ENCODE measurements at places on chromosomes 4 and X.

DNA sequence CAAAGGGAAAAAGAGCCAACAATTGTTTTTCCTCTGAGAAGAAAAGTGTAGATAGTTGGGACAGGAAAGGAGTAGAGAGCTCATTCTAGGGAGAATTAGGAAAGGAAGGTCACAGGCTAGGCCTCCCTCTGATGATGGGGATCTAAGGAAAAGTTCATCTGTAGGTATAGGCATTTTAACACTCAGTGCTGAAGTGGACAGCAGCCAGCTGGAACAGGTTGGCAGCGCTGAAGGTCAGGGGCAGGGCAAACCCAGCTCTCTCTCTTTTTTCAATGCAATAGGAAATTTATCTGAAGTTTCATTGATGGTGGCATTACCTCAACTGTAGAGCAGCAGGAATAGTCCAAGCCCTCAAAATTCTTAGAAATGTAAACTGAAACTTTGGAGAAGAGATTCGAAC, 98.5 kb upstream of the ETNPPL start:
- DNase-seq, result no peak

DNA sequence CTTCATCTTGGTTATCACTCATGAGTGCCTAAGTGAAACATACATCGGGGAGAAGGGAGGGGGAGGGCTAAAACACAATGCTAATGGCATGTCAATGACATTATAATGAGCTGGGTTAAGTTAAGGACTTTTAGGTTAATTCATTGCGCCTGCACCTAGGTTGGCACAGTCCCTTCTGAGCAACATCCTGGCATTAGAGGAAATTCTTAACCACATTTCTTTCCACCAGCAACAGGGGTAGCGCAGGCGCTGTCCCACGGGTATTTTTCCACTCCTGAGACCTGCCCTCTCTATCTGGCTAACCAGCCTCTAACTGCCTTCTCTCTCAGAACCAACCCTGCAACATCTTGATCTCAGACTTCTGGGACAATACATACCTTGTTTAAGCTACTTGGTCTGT, 39.0 kb upstream of the PROM1 start:
- DNase-seq, result no peak

GRCh38 chrX:118983513-118983912, 9.1 kb downstream of the LONRF3 start:
- no peak for DNase-seq

DNA sequence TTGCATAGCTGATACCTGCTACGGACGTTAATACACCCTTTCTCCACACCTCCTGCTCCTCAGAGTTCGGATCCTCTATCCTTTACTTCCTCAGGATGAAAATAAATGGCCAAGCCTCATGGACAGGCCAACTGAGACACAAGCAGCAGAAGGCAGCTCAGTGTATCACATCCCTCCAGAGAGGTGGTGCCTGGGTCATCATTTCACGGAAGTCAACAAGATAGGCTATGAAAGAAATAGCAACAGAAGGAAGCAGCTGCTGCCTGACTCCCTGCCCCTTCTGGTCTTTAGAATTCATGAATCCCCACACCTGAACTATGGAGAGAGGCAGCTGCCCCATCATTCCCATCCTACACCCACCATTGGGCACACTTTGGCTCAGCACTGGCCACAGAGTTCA, 267.1 kb upstream of the ETNPPL start:
- no peak for DNase-seq

DNA sequence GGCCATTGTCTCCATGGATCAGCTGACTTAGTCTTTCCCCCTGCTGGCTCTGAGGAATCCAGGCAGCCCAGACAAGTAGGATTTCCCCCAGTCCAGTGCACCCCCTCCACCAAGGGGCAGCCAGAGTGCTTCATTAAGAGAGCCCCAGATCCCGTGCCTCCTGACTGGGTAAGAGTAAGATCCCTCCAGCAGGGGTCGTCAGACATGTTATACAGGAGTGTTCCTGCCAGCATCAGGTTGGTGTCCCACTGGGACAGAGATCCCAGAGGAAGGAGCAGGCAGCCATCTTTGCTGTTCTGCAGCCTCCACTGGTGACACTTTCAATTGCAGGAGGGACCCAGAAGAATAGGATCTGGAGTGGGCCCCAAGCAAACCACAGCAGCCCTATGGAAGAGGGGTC, 29.0 kb upstream of the INPP4B start:
- DNase-seq, result no peak

- DNase-seq, result no peak
Observed at GRCh38 chr4:20878806-20879205, 178.5 kb downstream of the PACRGL start.

DNA sequence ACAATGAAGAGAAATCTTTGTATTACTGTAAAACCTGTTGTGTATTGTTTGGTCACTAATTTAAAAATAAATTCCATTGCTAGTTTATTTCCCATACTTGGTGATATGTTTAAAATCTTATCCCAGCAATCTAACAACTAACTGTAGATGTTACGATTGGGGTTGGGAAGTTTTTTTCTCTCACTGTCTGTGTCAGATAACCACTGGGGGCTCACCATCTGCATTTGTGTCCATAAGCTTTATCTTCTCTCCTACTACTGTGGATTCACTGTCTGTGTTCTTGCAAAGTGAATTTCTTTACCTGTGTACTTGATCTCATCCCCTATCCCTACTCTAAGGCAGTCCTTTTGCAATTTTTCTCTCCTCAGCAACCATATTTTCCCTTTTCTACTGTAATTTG, 81.3 kb downstream of the STIM2 start:
- no peak for DNase-seq

GRCh38 chr4:8695237-8696219, 103.0 kb downstream of the CPZ start:
- no peak for DNase-seq

GRCh38 chr4:56185901-56186300, 201.4 kb downstream of the AASDH start:
- DNase-seq, result no peak

GRCh38 chr4:8376361-8377102, 64.0 kb downstream of the ACOX3 start:
- no peak for DNase-seq

DNA sequence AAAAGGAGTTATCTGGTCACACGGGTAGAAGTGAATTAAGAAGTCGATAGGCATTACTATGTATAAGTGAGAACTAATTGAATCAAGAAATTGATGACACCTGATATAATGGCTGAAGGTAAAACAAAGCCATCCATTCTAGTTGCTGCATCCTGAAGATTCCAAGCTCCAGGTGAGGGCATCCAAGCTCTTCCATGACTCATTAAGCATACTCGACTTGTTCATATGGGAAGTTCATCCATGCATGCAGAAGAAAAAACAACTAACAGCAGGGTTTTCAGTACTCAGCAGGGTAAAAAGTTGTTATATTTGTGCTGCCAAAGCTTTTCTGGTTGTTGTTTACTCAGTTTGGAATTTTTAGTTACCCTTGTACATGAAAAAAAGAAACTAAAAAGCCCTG, 508.0 kb upstream of the CXorf51A start:
- DNase-seq, result no peak

- peak; percentile 47 for DNase-seq
Observed at GRCh38 chr4:40750461-40751258, 905 bp downstream of the NSUN7 start.

DNA sequence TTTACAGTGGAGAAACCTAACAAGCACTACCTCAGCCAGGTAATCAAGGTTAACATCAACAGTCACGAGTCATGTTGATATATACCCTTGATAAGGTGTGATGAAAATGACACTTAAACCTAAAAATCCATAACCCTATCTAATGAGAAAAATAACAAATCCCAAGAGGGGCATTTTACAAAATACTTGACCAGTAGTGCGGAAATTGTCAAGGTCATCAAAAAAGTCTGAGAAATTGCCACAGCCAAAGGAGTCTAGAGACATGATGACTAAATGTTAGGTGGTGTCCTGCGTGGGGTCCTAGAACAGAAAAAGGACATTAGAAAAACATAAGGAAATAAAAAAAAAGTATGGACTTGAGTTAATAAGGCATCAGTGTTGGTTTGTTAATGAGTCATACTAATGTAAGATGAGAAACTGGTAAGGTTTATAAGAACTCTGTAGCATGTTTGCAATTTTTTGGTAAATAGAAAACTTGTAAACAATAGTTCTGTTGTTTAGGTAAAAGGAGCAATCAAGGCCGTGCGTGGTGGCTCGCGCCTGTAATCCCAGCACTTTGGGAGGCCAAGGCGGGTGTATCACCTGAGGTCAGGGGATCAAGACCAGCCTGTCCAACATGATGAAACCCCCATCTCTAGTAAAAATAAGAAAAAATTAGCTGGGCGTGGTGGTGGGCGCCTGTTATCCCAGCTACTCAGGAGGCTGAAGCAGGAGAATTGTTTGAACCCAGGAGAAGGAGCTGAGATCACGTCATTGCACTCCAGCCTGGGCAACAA, 2.9 kb downstream of the RPL36A start:
- DNase-seq, result no peak

DNA sequence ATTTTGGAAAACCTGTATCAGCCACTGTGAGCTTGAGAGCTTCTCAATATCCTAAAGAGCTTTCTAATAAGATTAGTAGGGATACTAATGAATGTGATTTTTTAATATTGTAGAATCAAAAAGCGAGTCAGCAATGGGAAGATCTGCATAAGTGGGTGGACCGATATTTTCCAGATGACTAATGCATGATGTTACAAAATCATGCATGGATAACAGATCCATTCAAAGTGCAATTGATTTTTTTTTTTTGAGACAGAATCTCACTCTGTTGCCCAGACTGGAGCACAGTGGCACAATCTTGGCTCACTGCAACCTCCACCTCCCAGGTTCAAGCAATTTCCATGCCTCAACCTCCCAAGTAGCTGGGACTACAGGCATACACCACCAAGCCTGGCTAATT, 7.3 kb upstream of the CLDN2 start:
- no peak for DNase-seq

DNA sequence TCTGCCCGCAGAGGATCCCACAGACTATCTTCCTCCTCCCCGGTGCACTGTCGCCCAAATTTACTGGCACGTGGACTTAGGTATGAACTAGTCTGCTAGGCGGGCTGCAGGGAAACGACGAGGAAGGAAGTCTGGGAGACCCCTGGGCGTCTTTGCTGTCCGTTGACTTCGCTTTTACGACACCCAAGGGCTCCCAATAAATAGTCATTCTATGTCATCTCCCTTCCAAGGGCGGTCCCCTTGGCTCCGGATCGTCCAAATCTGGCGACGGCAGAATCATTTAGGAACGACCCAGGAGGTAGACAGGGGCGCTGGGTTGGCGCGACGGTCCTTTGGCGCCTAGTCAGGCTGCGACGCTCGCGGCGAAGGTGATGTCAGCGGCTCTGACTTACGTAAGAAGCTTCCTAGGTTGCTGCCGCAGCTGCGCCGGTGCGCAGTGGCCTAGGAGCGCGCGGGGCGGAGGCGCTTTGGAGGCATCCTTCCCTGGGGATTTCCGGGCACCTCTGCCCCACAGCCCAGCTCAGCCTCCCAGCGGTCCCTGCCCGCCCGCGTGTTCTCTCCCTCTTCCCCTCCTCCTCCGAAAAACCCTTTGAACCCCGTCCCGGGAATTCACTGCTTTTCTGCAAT, 2.2 kb downstream of the NHS start:
- DNase-seq, result peak; percentile 89

- no peak for DNase-seq
Observed at GRCh38 chrX:134743091-134743490, 84.8 kb upstream of the PLAC1 start.

- no peak for DNase-seq
Observed at GRCh38 chrX:8289523-8289922, 118.5 kb upstream of the VCX2 start.

DNA sequence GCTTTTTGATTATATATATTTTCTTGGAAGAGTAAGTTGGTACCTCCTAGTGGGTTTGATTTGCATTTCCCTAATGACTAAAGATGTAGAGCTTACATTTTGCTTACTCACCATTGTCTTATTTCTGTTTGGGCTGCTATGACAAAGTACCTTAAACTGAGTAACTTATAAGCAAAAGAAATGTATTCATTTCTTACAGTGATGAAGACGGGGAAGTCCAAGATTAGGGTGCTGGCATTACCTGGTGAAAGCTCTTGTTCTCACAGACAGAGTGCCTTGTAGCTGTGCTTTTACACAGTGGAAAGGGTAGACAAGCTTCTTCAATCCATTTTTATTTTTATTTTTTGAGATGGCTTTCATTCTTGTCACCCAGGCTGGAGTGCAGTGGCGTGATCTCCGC, 229.2 kb upstream of the AGA start:
- DNase-seq, result no peak

GRCh38 chr4:79747252-79747651, 325.8 kb downstream of the ANTXR2 start:
- DNase-seq, result no peak

DNA sequence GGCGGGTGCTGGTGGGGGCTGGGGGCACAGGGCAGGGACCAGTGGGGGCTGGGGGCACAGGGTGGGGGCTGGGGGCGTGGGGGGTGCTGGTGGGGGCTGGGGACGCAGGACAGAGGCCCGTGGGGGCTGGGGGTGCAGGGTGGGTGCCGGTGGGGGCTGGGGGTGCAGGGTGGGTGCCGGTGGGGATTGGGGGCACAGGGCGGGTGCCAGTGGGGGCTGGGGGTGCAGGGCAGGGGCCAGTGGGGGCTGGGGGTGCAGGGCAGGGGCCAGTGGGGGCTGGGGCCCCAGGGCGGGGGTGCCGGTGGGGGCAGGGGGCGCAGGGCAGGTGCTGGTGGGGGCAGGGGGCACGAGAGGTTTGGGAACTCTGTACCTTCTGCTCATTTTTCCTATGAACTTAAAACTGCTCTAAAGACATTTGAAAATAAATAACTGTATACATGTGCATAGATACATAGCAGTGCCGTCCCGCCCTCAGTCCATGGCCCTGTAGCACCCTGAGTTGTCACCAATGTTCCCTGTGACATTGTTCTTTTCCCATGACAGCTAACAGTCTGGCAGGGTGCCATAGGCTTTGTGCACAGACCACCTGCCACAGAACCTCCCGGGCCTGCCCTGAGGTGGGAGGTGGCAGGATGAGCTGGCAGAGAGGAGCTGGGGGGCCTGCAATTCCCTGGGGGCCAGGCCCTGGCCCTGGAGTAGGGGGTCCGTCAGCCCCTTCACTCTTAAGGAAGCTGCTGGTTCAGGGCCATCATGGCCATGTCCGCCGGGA, 35.6 kb upstream of the ADRA2C start:
- no peak for DNase-seq

DNA sequence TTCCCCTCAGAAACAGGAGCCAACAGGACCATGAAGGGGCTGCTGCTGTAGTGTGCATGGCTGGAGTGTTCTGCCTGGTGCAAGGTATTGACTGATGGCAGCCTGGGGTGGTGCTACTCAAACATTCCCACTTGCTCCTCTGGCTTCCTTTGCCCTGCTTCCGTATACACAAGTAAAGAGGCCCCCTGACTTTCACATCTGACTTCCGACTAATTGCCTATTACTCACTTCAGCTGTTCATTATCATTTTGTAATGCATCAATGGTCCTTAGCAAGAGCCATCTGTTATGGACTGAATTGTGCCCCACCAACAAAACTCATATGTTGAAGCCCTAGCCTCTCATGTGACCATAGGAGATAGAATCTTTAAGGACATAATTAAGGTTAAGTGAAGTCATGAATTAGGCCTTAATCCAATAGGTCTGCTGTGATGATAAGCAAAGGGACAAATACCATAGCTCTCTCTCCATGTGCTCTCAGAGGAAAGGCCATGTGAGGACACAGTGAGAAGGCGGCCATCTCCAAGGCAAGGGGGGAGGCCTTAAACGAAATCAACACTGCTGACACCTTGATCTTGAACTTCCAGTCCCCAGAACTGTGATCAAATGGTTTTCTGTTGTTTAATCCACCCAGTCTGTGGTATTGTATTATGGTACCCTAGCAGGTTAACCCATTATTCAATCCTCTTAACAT, 122.5 kb upstream of the CLNK start:
- DNase-seq, result no peak

Measured in trophoblast cell (in vitro differentiated cells and primary cell).